ENCODE measurements at places on chromosomes 6 and 20.

DNA sequence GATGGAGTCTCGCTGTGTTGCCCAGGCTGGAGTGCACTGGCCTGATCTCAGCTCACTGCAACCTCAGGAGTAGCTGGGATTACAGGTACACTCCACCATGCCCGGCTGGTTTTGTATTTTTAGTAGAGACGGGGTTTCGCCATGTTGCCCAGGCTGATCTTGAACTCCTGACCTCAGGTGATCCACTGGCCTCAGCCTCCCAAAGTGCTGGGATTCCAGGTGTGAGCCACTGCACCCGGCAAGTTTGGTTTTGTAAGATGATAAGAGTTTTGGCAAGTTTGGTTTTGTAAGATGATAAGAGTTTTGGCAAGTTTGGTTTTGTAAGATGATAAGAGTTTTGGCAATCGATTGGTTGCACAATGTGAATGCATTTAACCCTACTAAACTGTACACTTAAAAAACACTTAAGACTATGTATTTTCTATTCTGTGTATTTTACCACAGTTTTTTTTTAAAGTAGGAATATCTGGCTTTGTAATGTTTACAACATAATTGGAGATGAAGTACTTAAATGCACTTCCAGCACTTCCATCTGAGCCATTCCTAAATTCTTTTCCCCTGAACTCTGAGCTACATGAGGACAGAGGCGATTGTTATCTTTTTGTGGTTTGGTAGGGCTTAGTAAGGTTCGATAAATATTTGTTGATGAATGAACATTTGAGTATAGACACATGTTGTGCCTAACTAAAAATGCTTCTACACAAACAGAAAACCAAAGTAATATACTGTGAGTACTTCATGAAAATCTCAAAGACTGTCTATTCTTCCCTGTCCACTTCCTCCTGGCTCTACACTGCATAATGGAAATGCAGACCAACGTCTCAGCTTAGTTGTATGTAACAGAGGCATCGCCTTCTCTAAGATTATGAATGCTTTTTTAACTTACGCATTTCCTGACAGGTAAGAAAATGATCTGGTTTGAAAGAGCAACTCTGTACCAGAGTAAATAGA, 18.8 kb downstream of the SAMHD1 start:
- DNase-seq: no peak

DNA sequence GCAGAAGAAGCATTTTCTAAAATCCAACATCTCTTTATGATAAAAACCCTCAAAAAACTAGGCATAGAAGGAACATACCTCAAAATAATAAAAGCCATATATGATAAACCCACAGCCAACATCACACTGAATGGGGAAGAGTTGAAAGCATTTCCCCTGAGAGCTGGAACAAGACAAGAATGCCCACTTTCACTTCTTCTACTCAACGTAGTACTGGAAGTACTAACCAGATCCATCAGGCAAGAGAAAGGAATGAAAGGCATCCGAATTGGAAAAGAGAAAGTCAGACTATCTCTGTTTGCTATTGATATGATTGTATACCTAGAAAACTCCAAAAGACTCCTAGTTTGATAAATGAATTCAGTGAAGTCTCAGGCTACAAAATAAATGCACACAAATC, 7.9 kb upstream of the CDK19 start:
- no peak for DNase-seq

- DNase-seq: no peak
Measured at GRCh38 chr6:152794696-152795095, 44.1 kb downstream of the VIP start.

DNA sequence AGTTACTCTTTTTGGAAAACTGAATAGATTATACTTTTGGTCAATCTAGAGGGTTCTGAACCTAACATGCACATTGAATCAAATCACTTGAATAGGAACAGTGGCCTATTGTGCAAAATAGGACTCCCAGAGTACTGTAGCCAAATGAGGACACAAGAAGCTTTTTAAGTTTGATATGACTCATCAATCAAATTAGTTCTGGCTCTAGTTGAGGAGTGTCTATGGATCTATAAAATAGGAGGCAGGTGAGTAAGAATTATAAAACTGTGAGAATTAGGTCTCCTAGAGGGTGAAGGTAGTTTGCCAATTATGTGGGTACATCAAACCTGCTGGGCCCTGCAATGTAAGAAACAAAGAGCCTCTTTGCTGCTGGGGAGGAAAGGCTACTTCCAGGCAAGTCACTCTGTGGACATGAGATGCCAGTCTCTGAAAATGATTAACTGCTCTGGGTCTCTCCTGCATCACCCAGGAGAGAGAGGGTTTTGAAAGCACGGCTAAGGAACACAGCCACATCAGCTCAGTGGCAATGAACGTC, 112.3 kb downstream of the RCAN2 start:
- DNase-seq: no peak

DNA sequence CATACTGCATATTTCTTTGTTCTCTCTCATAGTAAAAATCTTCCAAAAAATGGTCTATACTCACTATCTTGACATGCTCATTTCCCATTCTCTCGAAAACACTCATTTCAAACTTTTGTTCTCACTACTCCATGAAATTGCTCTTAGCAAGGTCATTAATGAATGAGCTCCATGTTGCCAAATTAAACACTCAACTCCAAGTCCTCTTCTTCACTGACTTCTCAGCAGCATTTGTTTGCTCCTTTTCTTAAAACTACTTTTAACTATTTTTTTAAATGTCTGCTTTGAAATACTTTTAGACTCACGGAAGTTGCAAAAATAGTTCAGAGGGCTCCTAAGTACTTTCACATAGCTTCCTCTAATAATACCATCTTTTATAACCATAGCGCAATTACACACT, 274.0 kb upstream of the PREP start:
- DNase-seq: no peak

DNA sequence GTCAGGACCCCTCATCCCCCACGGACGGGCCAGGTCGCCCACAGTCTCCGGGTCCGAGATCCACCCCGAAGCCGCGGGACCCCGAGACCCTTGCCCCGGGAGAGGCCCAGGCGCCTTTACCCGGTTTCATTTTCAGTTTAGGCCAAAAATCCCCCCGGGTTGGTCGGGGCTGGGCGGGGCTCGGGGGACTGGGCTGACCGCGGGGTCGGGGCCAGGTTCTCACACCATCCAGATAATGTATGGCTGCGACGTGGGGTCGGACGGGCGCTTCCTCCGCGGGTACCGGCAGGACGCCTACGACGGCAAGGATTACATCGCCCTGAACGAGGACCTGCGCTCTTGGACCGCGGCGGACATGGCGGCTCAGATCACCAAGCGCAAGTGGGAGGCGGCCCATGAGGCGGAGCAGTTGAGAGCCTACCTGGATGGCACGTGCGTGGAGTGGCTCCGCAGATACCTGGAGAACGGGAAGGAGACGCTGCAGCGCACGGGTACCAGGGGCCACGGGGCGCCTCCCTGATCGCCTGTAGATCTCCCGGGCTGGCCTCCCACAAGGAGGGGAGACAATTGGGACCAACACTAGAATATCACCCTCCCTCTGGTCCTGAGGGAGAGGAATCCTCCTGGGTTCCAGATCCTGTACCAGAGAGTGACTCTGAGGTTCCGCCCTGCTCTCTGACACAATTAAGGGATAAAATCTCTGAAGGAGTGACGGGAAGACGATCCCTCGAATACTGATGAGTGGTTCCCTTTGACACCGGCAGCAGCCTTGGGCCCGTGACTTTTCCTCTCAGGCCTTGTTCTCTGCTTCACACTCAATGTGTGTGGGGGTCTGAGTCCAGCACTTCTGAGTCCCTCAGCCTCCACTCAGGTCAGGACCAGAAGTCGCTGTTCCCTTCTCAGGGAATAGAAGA, 978 bp downstream of the HLA-A start:
- DNase-seq: no peak

DNA sequence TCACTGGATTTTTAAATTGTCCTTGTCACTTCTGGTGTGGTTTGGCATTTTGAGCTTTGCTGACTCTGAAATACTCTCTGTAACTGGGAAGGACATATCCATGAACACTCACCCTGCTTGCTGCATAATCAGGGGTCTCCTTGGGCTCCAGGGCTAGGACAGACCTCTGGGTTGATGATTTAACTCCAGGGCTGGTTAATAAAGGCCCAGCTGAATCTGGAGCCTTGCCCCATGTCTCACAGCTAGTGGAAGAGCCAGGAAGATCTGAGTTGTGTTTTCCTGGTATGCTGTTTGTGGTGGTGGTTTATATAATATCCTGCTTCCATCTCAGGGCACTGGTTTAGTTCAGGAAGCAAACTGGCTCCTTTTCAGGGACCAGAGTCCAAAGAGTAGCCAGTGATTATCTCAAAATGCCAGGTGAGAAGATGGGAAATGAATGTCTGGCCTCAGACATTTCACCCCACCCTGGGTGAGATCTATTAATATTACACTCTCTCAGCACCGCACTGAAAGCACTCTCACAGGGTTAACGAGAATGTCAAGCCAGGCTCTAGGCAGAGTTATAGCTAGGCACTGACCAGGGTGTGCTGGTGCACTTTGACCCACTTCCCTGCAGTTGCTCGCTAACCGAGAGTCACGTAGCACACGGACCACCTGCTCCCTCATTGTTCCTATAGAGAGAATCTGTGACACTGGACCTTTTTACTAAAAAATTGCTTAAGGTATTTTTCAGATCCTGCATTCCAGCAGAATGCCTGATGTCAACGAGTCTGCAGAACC, 90.1 kb upstream of the SLC22A16 start:
- DNase-seq: no peak

DNA sequence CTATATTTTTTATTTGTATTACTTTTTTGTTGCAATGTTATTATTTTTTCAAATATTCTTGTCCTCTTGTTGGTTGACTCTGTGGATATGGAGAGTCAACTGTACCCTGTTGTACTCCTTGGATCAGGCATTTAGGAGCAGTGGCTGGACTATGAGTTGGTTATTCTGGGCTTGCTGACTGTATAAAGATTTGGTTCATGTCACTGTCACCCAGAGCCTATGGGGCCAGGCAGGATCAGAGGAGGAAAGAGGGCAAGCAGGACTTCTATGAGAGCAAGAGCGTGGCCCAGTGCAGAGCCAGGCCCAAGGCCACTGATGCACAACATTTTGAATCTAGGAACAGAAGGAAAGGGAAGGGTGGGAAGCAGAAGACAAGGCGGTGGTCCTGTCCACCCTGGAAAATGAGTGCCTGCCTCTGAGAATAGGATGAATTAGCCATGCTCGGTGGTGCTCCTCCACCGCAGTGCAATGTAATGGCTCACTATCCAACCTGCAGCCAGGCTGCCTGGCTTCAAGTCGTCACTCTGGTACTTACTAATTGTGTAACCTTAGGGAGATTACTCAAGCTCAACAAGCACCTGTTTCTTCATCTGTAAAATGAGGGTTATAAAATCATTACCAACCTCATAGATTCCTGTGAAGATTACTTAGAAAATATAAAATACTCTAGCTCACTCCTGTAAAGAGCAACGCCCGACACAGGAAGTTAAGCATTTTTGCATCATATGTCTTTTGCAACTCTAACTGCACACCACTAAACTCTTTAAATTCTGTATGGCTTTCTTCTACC, 192.1 kb downstream of the KCNQ5 start:
- no peak for DNase-seq

DNA sequence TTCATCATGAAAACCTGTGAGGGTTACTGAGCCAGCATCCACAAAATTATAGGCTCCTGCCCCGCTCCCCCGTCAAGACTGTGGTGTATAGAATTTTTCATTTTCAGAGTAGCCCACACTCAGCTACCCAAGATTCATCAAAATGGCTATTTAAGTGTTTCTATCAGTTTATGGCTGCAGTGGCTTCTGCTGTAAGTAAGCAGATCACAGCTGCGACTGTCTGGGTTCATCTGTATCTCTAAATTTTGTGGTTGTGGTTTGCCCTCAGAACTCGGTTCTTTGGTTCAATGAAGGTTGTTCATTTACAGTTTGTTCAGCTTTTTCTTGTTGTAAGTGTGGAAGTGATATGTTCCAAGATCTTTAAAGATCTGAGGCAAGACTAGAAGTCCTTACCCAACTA, 284.2 kb downstream of the DOK5 start:
- no peak for DNase-seq

DNA sequence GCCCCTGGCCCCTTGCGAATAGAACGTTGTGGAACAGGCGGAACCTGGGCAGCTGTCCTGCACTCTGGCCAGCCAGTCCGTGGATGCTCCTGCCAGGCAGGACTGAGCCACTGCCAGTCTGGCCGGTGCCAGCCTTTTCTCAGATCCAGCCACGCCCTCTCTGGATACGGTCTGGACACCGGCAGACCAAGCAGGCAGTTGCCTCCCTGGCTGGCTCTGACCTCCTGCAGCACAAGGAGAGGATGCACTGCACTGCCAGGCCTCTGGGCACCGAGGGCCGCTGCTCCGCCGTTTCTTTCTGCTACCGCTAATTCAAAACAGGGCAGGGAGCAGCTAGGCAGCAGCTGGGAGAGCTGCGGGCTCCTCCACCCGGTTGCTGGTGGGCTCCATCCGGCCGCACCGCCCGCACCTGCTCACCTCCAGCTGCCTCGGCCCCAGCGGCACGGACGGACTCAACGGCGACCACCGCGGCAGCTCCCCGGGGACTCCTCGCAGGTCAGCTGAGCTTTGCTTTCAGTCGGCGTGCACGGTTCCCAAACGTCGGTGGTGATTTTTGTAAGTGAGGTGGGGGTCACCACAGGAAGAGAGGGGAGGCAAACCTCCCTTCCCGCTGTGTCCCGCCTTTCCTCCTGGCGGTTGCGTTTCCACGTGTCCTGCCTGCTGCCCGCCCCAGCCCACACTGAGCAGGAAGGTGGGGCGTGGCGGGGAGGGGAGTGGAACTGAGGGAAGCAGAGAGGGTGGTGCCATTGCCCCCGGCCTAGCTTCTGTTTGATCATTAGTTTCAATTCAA, 30.3 kb upstream of the AFDN start:
- no peak for DNase-seq

GRCh38 chr6:33692760-33693158, 18.7 kb downstream of the UQCC2 start:
- no peak for DNase-seq

DNA sequence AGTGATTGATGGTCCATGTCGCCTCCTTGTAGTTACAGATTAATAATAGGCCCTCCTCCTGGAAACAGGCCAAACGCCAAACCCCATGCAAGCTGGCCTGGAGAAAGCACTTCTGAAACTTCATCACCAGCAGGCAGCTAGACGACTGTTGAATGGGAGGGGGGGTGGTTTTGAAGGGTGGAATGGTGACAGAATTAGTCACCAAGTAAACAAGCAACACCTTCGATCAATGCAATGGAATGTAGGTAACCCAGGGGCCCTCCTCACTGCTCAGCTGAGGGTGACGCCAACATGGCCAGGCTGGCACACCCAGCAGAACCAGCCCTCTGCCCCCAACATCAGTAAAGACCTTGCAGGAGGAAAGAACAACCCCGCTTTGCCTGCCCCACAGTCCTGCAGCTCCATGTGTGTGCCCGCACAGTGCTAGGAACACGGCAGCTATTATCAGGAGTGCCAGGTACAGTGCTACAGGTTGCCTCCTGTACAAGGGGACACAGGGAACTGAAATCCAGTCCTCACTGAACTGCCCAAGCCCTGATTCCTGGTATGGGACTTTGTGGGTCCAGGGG, 2.7 kb downstream of the BCAS1 start:
- no peak for DNase-seq

DNA sequence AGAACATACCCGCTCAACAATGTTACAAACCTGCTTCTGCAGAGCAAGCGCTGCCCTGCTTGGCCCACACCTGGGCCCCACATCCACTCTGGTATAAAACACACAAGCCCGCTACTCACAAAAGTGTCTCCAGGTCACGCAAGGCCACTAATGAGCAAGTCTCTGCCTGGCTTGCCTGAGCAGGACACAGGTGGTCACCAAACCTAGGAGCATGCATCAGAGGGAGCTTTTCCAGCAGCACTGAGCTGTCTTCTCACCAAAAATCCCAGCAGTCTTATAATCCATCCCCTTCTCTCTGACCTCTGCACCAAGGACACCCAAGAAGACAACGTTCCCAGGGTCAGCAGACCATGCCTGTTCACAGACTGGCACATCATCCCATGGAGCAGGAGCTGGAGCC, 100.8 kb downstream of the DLL1 start:
- DNase-seq: no peak
